ENCODE measurements at places on chromosomes 11 and 22. TPM values are rescaled to one million over a fixed set of nuclear protein-coding genes. Genes with fewer than 3 reads are reported as not detected.

Gene PIK3IP1
- 26.1 TPM for total RNA-seq

Gene GAL
- 3.7 TPM for total RNA-seq

Gene CYTH4
- 9.4 TPM for total RNA-seq

Gene IL17REL
- total RNA-seq: 0.40 TPM
